ENCODE measurements at places on chromosomes 2 and 18.

- DNase-seq = no peak
Measured at GRCh38 chr2:141271346-141271745, 859.5 kb downstream of the LRP1B start.

- no peak for DNase-seq
Measured at GRCh38 chr18:10319026-10319425, 135.4 kb upstream of the APCDD1 start.

GRCh38 chr2:126932966-126933710 is 34.4 kb downstream of the TEX51 start:
- DNase-seq = no peak

DNA sequence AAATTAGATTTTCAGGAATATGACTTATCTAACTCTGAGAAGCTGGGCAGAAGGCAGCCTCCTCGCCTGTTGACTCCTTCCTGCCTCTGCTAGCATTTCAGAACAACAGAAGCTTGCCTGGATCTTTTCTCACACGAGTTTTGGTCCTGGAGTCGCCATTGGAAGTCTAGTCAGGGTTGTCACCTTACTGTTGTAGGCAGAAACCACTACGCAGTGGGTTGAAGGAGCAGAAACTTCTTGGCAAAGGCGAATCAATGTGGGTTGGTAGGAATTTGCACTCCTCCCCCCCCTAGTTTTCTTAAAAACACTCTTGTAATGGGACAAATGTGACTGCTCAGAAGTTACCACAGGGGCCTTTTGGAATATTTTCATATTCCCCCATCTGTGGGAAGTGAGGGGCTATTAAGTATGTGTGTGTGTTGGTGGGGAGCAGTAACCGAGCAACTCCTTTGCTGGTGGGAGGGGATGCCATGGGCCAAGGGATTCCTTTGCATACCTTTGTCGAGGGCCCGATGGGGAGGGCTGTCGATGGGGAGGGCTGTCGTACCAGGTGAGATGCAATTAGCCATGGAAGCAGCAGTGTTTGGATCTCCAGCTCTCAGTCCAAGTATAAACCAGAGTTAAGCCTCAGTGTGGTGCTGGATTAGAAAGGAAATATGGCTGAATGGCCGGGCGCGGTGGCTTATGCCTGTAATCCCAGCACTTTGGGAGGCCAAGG is 117.4 kb downstream of the FMNL2 start:
- no peak for DNase-seq

- DNase-seq = no peak
Measured at GRCh38 chr2:26738481-26738880, 25.6 kb upstream of the SLC35F6 start.

GRCh38 chr2:160394153-160394552 is 99.5 kb downstream of the RBMS1 start:
- no peak for DNase-seq

DNA sequence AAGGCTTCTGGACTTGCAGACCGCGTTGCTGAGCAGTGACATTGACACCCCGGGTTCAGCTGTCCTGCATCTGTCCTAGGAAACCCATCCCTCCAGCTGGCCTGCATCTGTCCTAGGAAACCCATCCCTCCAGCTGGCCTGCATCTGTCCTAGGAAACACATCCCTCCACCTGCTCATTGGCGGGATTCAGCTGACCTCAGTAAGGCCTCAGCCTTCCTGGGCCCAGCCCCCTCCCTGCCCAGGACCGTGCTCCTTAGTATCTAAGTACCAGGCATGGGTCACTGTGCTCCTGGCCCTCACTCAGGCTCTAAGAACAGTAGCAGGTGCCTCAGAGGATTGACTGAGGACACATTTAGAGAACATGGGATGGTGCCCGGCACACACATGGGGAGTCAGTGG is 1.2 kb downstream of the MLPH start:
- DNase-seq = no peak

DNA sequence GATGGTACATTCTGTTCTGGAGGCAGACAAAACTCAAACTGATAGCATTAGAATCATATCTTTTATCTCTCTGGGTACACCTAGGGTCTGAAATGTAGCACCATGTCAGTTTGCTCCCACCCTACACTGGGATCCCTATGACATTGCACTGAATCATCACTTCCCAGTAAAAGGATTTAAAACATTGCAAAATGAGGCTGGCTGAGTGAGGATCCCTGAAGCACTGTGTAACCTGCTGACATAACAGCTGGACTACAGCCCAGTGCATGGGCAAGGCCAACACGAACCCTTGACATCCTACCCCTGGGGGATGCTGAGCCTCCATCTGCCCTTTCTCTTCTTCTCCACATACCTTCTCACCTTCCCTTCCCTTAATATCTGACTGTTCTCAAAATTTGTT is 253.2 kb downstream of the TTC32 start:
- DNase-seq = no peak

DNA sequence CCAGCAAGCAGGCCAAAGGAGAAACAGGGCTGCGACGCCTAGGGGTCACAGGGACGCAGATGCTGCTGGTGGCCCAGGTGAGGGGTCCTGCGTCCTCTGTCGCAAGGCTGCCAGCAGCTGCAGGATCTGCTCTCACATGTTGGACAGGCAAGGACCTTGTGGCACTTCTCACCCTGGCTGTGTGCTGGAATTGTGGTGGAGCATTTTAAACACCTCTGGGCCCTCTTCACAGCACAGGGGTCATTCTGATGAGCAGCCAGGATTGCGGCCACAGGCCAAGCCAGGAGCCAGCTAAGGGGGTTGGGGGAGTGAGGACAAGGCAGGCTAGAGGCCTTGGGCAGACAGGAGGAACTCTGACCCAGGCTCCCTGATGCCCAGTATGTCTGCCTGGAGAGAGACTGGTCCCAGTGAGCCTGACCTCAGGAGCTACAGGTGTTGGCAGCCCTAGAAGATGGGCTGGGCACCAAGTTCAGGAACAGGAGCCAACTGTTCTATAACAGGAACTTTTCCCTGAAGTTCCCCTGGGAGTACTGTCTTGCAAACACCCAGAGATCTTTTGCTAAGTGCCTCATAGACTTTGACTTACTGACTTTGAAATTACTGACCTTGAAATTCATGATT is 40.2 kb downstream of the EFR3B start:
- DNase-seq = no peak

DNA sequence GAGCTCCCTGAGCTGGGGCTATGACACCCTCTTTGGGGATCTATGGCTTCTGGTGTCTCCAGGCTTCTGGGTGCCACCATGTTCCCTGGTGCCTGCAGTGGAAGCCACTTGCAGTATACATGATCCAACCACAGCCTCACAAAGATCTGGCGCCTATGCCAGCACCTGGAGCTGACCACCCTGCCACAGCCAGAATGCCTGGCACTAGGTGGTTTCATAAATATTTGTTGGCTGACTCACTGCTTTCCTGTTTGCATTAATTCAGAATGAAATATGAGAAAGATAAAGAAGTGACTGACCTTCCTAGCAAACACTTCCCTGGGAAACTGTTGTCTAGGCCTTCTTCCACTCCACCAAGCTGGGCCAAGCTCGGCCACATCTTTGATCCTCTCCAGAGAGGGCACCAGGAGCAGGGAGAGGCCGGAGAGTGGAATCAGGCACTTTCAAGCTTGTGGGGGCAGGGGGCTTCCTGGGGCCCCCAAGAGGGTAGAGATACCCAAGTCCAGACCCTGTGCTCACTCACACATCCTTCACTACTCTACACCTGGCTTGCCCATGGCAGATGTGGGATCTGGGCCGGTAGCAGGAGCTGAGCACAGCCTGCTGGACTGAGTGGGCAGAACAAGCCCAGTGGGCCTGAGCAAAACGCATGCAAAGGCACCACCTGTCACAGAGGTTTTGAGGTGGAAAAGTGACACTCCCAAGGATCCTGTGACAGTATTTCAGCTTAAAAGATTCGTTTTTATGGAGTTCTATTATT is 565.7 kb downstream of the SLC4A3 start:
- DNase-seq = no peak

- no peak for DNase-seq
Measured at GRCh38 chr2:64860276-64860885, 128.8 kb upstream of the SLC1A4 start.

DNA sequence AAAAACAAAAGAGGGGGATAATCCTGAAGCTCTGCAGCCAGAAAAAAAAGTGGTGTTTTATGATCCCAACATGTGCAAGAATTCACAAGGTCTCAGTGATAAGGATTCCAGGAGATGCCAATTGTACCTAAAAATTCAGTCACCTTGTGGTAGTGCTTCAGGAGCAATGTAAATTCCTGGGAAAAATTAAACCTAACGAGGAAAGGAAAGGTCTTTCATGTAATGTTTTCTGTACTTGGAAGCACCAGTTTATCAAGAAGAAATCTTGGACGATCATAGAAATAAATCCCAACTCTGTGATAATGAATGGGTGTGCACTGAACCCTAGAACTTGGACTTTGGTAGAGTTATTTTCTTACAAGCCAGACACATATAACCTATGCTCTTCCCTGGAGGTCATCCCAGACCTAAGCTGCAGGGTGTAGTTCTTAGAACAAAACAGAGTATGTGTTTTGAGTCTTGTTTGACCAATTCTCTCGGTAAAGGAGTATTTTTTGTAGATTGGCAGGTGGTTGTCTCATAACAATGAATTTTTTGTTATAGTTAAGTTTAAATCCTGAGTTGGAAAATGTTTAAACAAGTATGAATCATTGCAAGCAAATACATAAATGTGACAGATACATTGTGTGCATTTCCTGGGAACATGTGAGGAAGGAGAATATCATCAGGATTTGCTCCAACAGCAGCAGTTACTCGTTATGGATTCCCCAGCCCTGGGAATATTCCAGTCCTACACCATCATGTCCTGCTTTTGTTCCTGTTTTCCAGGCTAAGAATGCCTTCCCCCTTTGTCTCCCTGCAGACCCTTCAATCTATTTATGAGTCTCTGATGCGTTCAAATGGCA is 224.6 kb downstream of the NAPG start:
- DNase-seq = no peak

DNA sequence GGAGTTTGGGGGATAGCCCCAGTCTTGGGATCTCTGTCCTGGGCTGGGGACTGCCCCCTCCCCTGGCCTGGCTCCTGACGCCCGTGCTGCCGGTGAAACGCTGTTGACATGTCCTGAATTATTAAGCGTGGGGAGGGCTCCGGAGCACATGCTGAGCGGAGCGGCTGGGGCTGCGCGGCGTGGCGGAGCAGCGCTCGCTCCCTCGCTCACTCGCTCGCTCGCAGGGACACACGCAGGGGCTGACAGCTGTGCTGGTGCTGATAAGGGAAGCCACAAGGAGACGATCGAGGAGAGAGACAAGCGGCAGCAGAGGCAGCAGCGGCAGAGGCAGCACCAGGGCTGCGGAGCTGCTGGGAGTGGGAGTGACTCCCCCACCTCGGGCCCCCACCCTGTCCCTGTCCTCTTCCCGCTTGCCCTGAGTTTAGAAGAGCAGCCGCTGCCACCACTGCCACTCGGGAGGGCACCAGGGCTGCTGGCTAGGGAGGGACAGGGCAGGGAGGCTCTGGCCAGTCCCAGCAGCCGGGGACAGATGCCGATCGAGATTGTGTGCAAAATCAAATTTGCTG is at the start of gene ASIC4:
Gene ASIC4 (plus strand): TSS at position 287 of the 566 bp plus-strand sequence. CDS start 243 bp downstream, at position 530.
- no peak for DNase-seq

DNA sequence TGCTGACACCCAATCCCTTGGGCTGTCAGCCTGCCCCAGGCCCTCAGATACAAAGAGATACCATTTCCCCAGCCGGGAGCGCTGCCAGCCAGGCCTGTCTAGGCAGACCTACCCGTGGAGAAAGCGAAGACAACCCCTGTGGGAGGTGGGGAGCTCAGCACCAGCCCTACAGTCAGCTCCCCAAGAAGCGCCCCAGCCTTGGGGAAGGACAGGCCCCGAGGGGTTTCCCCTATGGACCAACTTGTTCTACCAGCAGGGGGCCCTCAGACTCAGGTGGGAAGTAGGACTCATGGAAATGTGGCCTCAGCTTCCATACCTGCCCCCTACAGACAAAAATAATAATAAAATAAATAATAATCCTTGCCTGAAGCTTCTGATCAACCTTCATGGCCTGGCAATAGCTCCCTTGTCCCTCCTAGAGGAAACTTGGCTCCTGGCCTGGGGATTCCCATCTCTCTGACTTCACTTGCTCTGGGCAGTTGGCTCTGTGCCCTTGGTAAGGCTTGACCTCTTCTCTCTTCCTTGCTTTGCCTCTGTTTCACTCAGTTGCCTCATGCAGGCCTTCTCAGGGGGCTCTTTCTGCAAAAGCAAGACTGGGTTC is 7.0 kb downstream of the SLC35F6 start:
- DNase-seq = peak; percentile 40

DNA sequence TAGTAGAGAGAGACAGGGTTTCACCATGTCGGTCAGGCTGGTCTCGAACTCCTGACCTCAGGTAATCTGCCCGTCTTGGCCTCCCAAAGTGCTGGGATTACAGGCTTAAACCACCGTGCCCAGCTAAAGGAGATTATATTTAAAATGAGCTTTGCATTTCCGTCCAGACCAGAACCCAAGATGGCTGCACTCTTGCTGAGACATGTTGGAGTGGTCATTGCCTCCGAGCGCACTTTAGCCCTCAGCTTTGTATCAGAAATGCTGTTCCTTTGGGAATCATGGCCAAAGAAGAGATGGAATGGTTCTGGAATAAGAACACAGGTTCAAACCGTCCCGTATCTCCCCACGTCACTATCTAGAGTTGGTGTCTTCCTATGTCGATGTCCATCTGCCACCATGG is 3.4 kb downstream of the UBXN2A start:
- DNase-seq = no peak

GRCh38 chr2:5759949-5760348 is 67.8 kb downstream of the SOX11 start:
- no peak for DNase-seq

DNA sequence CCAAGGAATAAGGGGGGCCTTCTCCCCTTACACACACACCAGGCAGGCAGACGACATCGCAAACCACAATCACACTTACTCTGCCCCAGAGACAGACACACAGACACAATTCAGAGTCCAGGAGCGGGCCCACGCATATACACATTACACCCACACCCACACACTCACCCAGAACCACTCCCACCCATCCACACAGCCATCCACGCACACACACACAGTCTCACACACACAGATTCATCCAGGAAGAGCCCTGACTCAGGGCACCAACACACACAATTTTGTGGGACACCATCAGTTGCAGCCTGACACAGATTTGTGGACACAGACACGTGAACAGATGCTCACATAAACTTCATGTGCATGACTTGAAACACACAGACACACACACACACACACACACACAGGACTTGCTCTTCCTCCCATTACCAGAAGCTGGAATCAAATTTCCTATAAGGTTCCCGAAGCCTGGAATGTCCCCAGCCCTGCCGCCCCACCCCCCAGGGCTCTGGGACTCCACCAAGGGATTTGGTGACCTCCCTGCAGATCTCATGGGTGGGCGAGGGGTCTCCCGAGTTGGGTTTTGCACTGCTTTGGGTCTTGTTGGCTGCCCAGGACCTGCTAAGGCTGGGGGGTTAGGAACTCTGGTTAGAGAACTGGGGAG is 23.5 kb downstream of the TNS1 start:
- DNase-seq = no peak

- no peak for DNase-seq
Measured at GRCh38 chr2:163731735-163732134, 4.1 kb downstream of the FIGN start.

DNA sequence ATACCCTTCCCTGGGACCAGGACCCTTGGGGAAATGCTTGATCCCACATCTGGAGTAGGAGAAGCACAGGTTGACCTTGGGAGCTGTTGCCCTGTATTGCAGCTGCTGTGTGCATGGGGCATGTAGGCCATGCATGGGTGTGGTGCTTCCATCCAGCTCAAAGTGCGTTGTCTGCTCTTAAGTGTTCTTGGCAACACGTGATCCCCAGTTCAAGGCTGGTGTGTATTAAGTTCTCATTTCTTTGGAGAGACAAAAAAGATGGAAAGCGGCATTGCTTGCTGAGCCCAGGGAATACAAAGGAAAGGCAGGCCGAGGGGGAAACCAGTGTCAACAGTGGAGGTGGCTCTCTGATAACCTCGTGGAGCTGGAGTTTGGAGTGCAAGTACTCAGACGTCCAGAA is 110.7 kb downstream of the RTP5 start:
- DNase-seq = no peak

GRCh38 chr2:73895473-73895872 is 2.7 kb downstream of the ACTG2 start:
- no peak for DNase-seq
